ENCODE measurements at places on chromosomes 13 and 19. TPM values are rescaled to one million over a fixed set of nuclear protein-coding genes. Genes with fewer than 3 reads are reported as not detected.

The OR7C1 gene
- not detected for total RNA-seq

The ITM2B gene
- total RNA-seq: 262 TPM

The GGN gene
- 0.66 TPM for total RNA-seq

The PTPRH gene
- total RNA-seq: 6.1 TPM

The AMER2 gene
- not detected for total RNA-seq

The SIGLECL1 gene
- total RNA-seq: not detected

The NCR1 gene
- not detected for total RNA-seq

The SH2D3A gene
- total RNA-seq: not detected

The DZIP1 gene
- total RNA-seq: 30.0 TPM

The RNF225 gene
- 0.12 TPM for total RNA-seq

The TICAM1 gene
- total RNA-seq: 2.8 TPM

The ZNF574 gene
- total RNA-seq: 7.0 TPM

The POP4 gene
- 85.6 TPM for total RNA-seq

The ZNF625 gene
- 14.0 TPM for total RNA-seq

The ZNF565 gene
- 5.9 TPM for total RNA-seq

The CEACAM3 gene
- not detected for total RNA-seq

The LAIR2 gene
- total RNA-seq: not detected

The PRTN3 gene
- total RNA-seq: not detected

The SMIM44 gene
- total RNA-seq: not detected

The GJB2 gene
- total RNA-seq: 0.06 TPM

The FOXA3 gene
- total RNA-seq: not detected

The CRX gene
- not detected for total RNA-seq

The ZNF616 gene
- total RNA-seq: 8.7 TPM

The MIR17HG gene
- total RNA-seq: 1.9 TPM

The SIGLEC9 gene
- not detected for total RNA-seq

The SKA3 gene
- total RNA-seq: 5.3 TPM

The CCDC8 gene
- total RNA-seq: 19.2 TPM

The RPL18 gene
- total RNA-seq: 1,560 TPM

The LGI4 gene
- 0.06 TPM for total RNA-seq

The IGSF23 gene
- total RNA-seq: not detected

The KIR2DL4 gene
- total RNA-seq: not detected

The GAMT gene
- 34.0 TPM for total RNA-seq

The RTBDN gene
- not detected for total RNA-seq

The B3GNT3 gene
- not detected for total RNA-seq

The CLEC17A gene
- total RNA-seq: 0.06 TPM

The PLPP2 gene
- 0.53 TPM for total RNA-seq

The KLK5 gene
- total RNA-seq: not detected

The KLF2 gene
- total RNA-seq: 3.2 TPM

The GNG8 gene
- total RNA-seq: not detected

The SLC5A5 gene
- total RNA-seq: not detected

The MCEMP1 gene
- total RNA-seq: not detected

The MLNR gene
- total RNA-seq: not detected

The CABP5 gene
- not detected for total RNA-seq

The GRWD1 gene
- total RNA-seq: 17.2 TPM

The NPAS1 gene
- 0.13 TPM for total RNA-seq

The SULT2A1 gene
- not detected for total RNA-seq

The ELANE gene
- 0.12 TPM for total RNA-seq

Measured in aortic smooth muscle cell (primary cell).